ENCODE measurements at places on chromosomes 11 and 22.

GRCh38 chr11:45982656-45983470 is 60.4 kb downstream of the LARGE2 start:
- peak; percentile 58 for DNase-seq

DNA sequence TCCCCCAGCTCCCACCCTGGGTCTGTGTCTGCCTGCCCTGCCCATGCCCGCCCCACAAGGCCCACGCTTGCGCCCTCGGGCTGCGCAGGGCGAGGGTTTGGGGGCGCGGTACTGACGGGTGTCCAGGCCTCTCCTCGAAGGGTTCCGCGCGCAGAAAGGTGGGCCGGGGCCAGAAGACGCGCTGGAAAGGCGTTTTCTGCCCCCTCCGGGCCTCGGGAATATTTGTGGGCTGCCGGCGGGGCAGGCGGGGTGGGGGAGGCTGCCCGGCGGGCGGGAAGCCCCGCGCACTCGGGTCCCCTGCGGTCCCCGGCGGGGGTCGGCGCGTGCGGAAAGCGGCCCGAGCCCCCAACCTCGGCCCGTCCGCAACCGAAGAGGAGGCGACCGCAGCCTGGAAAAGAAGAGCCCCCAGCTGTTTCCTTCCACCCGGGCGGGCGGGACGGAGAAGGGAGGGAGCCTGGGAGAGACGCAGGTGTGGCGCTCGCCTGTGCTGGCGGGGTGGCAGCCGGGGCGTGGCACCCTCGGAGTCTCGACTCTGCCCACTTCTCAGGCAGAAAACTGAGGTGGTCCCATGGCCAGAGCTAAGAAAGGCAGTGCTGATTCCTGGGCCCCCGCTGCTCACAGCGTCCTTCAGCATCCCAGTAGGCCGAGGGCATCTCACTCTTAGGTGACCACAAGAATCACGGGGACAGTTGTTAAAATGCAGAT is 59.0 kb downstream of the THAP12 start:
- DNase-seq = no peak

- DNase-seq = no peak
These were observed 81.9 kb downstream of the TP53I11 start for GRCh38 chr11:44868455-44869421.

DNA sequence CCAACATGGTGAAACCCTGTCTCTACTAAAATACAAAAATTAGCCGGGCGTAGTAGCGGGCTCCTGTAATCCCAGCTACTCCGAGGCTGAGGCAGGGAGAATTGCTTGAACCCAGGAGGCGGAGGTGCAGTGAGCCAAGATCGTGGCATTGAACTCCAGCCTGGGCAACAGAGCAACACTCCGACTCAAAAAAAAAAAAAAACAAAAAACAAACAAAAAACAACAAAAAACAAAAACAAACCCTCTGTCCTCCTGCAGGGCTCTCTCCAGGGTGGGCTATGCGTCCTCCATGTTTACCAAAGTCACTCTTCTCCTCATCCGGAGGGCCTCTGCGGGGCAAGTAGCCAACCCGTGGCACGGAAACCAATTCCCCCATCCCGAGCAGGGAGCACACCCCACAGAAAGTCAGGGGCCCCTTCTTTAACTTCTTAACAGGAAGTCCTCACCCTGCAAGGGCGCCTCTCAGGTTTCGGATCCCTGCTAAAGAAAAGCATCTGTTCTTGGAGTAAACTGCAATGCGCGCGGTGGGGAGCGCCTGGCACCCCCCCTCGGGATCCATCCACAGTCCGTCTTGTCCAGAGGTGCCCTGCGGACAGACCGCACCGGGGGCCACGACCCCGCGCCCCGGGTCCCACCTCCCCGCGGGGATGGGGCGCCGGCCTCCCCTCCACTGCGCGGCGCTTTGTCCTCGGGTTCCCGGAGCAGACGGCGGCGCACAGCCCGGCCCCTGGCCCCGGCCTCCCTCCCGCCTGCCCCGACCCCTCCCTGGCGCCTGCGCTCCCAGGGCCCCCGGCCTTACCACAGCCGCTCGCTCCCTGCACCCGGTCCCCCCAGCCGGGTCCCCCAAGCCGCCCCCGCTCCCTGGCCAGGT is 712 bp downstream of the CERK start:
- no peak for DNase-seq

DNA sequence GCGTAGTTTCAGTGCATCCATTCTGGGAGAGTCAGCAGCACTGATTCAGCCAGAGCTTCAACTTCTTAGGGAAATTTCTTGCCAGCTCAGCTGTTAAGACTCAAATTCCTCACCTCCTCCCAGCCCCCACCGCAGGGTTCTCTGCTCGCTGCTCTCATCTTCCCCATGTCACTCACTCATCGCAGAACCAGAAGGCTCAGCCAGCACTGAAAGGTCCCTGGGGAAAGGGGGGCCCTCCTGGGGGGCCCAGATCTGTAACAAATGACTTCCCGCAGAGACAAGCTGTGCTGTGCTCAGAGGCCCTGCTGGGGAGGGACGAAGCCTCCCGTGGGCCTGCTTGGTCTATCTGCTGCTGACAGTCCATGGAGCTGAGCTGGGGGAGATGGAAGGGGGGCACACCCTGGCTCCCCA is 220.6 kb downstream of the NTM start:
- DNase-seq = no peak

DNA sequence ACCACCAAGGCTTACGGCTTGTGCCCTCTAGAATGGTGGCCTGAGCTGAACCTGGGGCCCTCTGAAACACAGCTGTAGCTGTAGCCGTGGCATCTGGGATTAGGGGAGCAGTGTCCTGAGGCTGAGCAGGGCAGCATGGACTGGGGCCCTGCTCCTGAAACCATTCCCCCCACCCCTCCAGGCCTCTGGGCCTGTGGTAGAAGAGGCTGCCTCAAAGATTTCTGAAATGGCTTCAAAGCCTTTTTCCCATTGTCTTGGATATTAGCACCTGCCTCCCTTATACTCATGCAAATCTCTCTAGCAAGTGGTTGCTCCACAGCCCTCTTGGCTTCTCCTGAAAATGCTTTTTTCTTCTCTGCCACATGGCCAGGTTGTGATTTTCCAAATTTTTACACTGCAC is 106.9 kb downstream of the CTNND1 start:
- no peak for DNase-seq

- DNase-seq = no peak
These were observed 66.3 kb upstream of the API5 start for GRCh38 chr11:43245466-43245865.

- DNase-seq = no peak
These were observed 184.1 kb upstream of the SYT13 start for GRCh38 chr11:45470151-45470793.

DNA sequence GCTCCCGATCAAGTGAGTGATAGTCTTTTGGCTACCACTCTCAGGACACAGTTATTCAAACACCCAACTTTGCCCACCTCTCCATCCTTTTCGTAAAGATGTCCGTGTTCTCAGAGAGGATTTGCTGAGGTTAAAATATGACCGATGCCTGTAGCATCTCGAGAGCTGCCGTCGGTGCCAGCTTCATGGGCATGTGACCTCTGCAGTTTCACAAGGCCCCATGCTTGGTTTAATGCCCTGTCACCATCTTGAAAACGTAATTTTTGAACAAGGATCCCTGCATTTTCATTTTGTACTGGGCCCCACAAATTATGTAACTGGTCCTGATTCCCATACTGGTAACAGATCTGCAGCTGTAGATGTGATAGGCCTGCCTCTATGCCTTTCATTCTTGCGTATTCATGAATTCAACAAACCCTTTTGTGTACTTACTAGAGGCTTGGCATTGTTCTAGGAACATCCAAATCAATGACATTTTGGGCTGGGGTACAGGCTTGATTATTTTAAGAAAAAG is 85.1 kb downstream of the BMAL1 start:
- DNase-seq = no peak

DNA sequence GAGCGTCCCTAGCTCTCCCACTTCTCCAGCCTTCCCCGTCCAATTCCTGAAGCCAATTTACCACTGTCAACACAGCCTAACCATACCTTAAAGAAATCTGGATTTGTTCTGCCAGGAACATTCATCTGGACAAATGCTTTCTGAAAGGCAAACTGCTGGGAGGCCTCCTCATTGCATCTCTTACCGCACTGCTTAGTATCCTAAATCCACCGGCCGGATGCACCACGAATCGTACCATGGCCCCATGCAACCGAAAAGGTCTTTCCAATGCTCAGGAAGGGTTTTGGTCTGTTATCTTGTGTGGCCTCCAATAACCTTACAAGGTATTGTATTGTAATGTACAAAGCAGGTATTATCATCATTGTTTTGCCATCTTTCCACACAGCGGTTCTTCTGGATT is 57.6 kb downstream of the MYH9 start:
- no peak for DNase-seq

DNA sequence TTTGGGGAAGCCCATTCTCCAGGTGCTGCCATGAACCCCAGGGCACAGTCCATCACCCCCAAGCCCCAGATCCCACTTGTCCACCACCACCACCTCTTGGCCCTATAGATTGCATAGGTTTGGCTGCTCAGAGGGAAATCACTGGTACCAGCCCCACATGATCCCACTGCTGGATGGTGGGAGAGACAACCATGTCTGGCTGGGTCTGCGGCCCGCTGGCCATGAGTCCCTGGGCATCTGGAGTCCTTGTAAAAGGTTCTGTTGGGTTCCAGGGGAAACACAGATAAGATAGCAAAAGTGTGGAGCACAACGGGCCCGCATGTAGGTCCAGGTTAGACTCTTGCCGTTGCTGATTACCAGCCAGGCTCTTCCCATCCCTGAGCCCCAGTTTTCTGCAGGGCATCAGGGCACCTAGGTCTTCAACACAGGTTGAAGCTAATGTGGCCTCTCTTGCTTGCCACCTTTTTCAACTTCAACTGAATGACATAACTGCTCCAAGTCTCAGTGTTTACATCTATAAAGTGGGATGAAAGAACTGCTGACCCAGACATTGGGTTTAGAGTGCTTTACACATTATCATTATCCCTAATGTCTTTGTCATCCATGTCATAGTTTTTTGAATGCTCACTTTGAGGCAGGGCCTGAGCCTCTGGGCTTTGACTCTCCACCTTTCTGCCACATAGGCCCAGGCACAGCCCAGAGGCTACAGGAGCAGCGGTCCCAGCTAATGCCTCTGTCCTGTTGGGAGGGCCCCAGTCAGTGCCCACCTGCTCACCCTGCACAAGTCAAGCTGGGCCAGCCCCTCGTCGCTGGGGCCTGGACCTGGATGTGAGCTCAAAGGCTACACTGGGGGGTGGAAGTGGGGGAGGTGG is 1.0 kb upstream of the TANGO2 start:
- DNase-seq = no peak

GRCh38 chr11:95688501-95689222 is 100.9 kb downstream of the FAM76B start:
- DNase-seq = no peak

DNA sequence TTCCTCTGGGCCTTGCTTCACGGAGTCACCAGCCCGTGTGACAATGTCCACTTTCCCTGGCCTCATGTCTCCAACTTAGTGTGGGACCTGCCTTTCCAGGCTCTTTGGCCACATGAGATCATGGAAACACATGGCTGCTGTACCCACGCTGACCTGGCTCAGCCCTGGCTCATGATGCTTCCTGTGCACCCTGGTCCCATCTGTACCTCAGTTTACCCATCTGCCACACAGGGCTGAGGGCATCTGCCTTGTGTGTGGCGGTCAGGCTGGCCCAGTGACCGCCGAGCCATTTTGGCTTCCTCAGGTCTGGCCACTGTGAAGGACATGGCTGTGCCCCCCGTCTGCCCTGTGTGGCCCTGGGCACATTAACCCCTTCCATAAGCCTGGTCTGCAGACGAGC is 32.2 kb upstream of the CCDC188 start:
- DNase-seq = no peak

GRCh38 chr11:46242952-46243795 is 34.3 kb upstream of the CREB3L1 start:
- DNase-seq = peak; percentile 94

DNA sequence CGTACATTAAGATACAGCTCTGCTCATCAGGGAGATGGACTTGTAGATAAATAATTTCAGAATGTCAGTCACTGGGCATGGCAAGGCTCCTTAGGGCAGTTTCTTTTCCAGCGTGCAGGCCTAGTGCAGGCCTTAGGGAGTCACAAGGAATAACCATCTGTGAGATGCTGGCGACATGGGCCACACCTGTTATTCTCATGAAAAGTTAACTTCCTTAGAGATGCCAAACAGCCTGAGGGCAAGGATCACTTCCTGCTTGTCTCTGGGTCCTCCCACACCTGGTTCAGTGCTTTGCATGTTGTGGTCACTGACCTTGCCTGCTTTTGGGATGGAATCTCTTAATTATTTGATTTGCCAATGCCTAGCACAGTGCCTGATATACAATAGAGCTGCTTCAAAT is 70.6 kb downstream of the ST3GAL4 start:
- DNase-seq = no peak

GRCh38 chr22:22916215-22916951 is 28.8 kb downstream of the IGLL5 start:
- no peak for DNase-seq

DNA sequence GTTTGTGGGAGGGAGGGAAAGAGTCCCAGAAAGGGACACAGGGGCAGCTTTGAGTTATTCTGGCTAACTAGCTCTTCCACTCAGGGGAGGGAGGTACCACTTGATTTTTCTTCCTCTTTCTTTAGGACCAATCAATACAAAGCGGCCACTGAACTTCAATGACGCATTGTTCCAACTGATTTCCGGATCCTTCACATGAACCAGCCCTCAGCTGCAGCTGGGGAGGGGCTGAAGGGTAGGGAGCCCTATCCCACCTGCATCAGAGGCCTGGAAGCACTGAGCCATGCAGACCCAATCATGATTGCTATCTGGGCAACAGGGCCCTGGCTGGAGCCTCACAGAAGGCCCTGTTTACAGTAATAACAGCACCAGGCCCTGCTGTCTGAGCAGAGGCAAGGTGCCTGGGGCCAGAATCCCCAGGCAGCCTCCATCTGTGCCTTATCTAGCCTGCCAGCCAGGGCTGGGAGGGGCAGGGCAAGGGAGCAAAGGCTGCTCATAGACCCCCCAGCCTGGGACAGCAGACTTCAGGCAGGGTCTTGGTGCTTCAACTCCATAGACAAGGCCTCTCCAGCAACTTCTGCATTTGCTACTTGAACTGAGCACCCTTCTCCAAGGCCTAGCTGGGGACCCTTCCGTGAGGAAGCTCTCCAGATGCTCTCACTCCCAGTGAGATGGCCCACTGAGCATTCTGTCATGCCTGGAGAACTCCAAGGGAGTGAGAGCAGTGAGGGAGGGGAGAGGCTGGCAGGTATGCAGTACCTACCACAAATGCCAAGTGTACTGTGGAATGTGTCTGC is 22.5 kb downstream of the CLPB start:
- DNase-seq = no peak

- no peak for DNase-seq
These were observed 119.3 kb downstream of the OSBP2 start for GRCh38 chr22:30813936-30814335.

DNA sequence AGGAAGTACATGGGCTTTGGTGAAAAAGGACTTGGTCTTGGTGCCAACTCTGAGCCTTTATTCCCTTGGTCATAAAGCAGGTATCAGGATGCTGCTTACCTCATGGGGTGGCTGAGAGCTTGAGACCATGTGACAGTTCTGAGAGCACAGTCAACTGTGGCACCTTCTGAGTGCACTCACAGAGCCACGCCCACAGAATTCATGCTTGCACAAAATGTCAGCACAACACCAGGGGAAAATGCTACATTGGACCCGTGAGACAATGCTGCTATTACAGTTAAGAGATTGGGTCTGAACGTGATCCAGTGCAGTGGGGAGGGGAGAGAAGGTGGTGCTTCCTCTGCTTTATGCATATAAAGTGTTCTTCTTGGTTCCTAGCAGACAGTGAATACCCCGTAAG is 79.5 kb upstream of the SPON1 start:
- no peak for DNase-seq

GRCh38 chr11:94946812-94947211 is 26.5 kb downstream of the CWC15 start:
- no peak for DNase-seq

- DNase-seq = no peak
These were observed 626 bp upstream of the LIMK2 start for GRCh38 chr22:31211482-31211861.

- no peak for DNase-seq
These were observed 65.5 kb upstream of the TTC12 start for GRCh38 chr11:113248702-113249490.

All from H54 (cell line).